ENCODE measurements at places on chromosomes 2 and 18.

GRCh38 chr2:152492911-152493310, 157.9 kb downstream of the FMNL2 start:
- DNase-seq = no peak

DNA sequence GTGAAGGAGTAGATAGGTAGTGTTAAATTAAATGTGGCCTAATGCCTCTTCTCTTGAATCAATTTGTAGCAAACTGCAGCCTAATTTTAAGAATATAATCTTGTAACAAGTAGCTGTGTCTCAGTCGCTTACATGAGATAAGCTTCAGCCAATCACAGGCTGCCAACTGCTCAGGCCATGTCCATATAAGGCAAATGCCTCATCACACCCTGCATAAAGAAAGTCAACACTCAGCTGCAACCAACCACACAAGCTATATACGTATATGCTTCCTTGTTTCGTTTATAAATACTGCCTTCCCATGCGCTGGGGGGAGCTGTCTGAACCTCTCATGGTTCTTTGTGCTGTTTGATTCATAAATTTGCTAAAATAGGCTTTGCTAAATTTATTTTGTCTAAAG, 476.3 kb downstream of the TRIB2 start:
- DNase-seq = no peak

GRCh38 chr2:236393101-236393500, 128.9 kb upstream of the ASB18 start:
- no peak for DNase-seq

DNA sequence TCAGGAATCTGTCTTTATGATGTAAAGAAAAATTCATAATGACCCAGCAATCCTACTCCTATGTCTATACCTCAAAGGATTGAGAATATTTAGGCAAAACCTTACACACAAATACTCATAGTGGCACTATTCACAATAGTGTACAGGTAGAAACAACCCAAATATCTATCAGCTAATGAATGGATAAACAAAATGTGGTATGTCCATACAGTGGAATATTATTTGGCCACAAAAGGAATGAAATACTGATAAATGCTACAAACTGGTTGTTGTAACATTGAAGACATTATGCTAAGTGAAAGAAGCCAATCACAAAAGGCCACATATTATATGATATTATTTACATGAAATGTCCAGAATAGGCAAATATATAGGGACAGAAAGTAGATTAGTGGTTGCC, 24.7 kb downstream of the PDK1 start:
- DNase-seq = no peak

DNA sequence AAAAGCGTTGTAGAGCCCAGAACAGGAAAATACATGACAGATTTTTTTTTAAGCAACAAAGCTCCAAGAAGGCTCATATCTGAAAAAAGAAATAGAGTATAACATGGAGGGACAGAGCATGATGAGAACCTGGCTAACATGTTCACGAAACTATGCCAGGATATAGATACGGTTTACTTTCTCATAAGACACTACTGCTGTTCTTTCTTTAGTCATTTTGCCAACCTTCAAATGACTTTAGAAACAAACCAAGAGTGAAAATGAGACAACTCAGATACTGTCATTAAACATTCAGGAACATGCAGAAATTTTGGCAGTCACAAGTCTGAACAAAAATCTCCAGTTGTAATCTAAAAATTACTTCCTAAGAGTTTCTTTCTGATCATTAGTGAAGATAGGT, 14.3 kb downstream of the LPIN2 start:
- DNase-seq = no peak

- DNase-seq = no peak
These were observed 316.9 kb downstream of the TXNL1 start for GRCh38 chr18:56321470-56321869.

- no peak for DNase-seq
These were observed 42.8 kb downstream of the STK25 start for GRCh38 chr2:241465543-241465942.

GRCh38 chr2:112055730-112056625, 909 bp downstream of the TMEM87B start:
- DNase-seq = peak; percentile 32

GRCh38 chr2:99488539-99489062, 1.2 kb downstream of the REV1 start:
- DNase-seq = no peak

- DNase-seq = no peak
These were observed at the start of gene GREB1L for GRCh38 chr18:21242141-21242779. TSS of gene GREB1L (plus strand) at chr18:21242232. CDS start at chr18:21383519, 141,287 bp downstream.

GRCh38 chr2:235811446-235812184, 317.8 kb downstream of the AGAP1 start:
- no peak for DNase-seq

GRCh38 chr2:110126906-110127305, 11.3 kb upstream of the MALL start:
- DNase-seq = no peak

DNA sequence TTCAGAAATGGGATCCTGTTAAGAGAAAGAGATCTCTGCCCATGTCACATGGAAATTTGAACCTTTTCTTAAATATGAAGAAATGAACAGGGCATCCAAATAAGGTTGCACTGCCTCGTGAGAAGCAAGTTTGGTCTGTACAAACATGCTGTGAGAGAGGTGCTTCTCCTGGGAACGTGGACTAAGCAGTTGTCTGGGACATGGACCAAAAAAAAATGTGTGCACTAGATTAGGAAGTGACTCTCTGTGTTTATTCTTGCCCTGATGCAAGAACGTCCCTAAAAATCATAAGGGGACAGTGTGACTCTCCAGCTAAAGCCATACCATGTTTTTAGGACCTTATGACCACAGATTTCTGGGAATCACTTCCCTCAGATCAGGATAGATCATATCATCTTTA, 23.7 kb upstream of the GCG start:
- DNase-seq = no peak

DNA sequence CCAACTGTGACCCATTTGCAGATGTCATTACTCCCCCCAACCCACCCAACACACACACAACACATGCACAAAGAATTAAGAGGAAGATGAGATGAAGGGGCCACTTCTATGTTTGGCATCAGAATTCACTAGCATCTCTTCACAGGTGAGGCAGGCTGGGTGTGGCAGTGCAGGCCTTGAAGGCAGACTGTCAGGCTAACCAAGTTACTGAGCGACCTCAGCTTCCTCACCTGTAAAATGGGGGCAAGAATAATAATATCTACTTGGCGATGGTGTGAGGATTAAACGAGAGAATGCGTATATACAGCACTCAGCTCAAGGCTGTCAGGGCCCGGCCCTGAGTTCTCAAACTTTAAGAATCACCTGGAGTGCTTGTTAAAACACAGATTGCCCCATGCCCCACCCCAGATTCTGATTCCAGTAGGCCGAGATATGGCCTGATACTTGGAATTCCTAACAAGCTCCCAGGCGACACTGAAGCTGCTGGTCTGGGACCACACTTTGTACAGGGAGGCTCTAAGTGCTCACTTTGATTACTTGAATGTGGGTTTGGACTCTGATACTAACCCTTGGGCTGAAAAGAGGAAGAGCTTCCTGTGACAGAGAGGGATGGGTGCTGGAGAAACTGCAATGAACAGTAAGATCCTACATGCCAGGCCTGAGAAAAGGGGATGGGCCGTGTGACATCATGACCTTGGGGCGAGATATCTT, 1.1 kb downstream of the ACTG2 start:
- no peak for DNase-seq

DNA sequence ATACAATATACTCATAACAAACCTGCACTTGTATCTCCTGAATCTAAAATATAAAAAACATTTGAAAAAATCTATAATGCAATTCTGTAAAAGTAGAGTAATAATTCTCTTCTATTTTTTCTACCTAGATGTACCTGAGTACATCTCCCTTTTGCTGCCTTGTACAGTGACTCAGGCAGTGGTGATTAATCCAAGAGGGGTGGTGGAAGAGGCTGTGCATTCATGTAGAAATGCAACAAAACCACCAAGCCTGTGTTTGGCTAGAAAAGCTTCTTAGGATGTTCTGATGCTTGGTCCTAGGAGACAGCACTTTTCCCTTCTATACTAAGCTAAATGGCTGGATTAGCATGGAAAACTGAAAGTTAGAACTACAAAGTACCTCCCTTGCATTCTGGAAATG, 245.8 kb downstream of the DPP10 start:
- DNase-seq = no peak

DNA sequence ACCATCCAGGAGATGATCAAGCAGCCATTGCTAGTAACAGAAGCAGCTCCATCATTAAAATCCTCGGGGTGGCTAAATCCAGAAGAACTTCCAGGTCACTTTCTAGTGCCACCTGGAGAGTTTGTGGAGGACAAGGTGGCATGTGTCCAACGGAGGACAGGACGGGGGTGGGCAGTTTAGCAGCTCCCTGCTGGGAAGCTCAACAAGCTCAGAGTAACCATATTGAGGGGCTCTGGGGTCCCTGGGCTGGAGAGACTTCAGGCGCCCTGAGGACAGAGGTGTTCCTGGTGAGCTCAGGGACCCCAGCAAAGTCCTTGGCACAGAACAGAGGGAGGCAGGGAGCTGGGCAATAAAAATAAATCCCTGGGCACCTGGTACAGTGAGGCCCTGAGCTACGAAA, 140.0 kb upstream of the FHL2 start:
- DNase-seq = no peak

GRCh38 chr2:48118895-48119294, 212.6 kb upstream of the FBXO11 start:
- DNase-seq = no peak

GRCh38 chr2:42651057-42651456, 82.6 kb downstream of the MTA3 start:
- no peak for DNase-seq

- no peak for DNase-seq
These were observed 30.4 kb upstream of the GMCL1 start for GRCh38 chr2:69798909-69799526.

DNA sequence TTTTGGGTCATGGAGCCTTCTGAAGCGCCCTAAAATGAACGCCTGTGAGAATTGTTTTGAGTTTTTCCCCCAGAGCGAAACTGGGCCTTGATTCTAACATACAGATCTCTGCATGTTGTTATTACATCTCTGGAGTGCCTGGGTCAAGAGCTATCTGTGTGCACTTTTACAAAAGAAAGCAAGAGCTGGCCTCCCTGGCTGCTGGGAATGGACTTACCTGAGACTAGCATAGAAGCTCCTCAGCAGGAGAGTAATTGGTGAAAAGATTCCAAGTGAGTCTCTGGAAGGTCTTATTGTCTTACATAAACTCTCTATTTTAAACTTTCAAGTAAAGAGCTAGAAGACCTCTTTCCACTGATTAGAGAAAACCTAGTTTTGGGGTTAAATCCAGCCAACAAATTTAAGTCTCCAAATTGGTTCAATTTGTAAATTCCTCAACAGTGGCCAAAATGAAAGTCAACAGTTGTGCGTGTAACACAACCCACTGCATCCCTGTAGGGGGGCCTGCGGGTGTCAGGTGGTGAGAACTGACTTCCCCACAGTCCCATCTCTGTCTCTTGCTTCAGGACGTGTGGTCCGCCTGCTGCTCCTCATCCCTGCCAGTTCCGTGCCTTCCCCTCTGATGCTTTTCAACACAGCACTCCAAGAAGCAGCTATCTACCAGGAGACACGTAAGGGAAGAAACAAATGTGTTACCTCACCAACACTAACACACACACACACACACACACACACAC, 206.1 kb downstream of the SH3BP4 start:
- DNase-seq = no peak

GRCh38 chr2:120258196-120258595, 5.5 kb downstream of the RALB start:
- no peak for DNase-seq

GRCh38 chr2:32838418-32838817, 108.3 kb upstream of the LTBP1 start:
- no peak for DNase-seq

DNA sequence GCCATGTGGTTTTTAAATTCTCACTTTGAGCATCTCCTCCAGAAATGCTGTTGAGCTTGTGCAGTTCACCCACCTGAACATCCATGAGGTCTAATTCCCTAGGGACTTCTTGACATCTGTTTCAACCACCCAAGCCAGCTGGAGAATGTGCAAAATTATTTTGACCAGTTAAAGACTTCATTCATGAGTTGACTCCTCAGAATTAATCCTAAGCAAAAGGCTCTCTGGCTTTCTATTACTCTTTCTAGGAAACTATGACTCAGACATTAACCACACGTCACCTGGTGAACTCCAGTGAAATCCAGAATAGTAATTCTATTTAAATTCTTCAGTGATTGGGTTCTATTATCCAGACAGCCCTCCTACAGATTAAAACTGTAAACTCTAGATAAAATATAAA, 247.5 kb downstream of the NBAS start:
- no peak for DNase-seq

DNA sequence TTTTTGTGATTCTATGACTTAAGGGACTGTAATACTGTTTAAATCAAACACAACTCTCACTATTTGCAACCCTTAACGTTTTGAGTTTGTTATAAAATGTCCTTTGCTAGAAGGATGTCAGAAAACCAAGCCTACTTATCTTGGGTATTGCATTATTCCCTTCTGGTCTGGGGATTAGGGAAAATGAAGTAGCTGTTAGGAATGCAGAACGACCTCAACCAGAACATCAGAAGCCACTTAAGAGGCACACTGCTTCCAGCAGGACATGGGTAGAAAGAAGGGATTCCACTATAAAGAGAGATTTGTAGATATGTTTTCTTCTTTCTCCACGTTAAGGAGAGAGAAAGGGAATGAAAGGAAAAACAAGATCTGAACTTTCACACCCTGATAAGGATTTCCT, 101.2 kb downstream of the SETBP1 start:
- no peak for DNase-seq

- no peak for DNase-seq
These were observed 180.6 kb downstream of the IRS1 start for GRCh38 chr2:226618875-226619605.

GRCh38 chr2:96241227-96241626, 24.6 kb downstream of the TMEM127 start:
- no peak for DNase-seq

DNA sequence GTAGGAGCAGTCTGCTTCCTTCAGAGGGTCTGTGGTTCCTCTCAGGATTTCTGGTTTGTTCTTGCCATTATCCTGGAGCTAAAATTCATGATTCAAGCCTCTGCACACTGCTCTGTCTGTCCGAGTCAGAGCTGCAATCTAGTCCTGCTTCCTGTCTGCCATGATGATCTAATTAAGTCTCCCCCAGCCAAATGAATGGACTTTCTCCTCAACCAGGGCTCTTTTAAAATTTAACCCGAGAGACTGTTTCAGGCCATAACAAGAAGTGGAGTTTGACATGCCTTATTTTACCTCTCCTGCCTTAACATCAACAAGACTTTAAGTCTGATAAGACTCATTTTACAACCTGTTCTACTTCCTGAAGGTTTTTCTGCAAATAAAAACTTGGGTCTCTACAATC, 1009.6 kb upstream of the DDX18 start:
- no peak for DNase-seq

DNA sequence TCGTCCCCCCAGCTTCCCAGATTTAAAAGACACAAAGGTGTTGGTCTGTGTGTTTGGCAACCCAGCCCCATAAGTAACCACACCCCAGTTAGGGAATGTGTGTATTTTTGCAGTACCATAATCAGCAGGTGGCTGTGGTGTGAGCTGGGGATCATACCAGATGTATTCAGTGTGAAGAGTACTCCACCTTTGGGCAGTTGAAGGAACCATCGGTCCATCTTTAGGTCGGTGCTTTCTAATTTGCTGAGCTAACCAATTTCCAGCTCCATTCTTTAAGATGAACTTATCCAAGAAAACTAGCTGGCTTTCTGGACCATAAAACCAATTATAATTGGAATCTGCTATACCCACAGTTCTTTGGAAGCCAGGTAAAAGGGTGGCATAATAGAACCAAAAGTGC, 3.2 kb downstream of the DSEL start:
- no peak for DNase-seq
